ENCODE measurements at places on chromosomes 2 and 18.

- DNase-seq, result no peak
These were observed 192.6 kb downstream of the CD226 start for GRCh38 chr18:69755041-69755440.

DNA sequence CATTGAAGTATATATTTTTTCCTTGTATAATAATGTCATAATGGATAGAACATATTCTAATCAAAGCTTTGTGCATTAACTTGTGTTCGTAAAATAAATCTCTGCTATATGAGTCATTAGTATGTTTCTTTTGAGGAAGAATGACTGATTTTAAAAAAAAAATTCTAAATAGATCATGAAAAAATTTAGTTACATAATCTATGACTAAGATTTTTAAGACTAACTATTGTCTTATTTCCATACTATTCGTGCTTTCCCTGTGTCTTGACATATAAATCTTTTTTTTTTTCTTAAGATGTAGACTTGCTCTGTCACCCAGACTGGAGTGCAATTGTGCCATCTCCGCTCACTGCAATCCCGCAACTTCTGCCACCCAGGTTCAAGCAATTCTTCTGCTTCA lies 226.1 kb downstream of the DSEL start:
- DNase-seq, result no peak

DNA sequence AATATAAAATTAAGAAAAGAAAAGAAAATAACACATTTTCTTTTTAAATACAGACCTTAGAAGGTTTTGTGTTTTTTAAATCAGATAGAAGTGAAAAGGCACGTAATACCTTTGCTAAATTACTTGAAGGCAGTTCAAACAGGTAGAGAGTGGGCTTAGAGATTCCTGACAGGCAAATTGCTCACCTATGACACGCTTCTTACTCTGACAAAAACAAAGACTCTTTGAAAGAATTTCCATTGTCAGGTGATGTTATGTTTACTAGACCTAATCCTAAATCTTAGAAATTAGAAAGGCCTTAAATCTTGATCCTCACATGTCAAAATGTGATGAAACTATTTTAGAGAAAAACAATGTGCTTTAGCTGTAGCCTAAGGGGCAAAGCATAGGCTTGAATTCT lies 522.9 kb downstream of the SOX11 start:
- no peak for DNase-seq

- peak; percentile 54 for DNase-seq
These were observed 681 bp upstream of the ROCK2 start for GRCh38 chr2:11344956-11345677.

- no peak for DNase-seq
These were observed 103.0 kb downstream of the ZAP70 start for GRCh38 chr2:97816411-97816810.

- DNase-seq, result peak; percentile 3
These were observed 102.4 kb downstream of the ACKR3 start for GRCh38 chr2:236671896-236672562.

DNA sequence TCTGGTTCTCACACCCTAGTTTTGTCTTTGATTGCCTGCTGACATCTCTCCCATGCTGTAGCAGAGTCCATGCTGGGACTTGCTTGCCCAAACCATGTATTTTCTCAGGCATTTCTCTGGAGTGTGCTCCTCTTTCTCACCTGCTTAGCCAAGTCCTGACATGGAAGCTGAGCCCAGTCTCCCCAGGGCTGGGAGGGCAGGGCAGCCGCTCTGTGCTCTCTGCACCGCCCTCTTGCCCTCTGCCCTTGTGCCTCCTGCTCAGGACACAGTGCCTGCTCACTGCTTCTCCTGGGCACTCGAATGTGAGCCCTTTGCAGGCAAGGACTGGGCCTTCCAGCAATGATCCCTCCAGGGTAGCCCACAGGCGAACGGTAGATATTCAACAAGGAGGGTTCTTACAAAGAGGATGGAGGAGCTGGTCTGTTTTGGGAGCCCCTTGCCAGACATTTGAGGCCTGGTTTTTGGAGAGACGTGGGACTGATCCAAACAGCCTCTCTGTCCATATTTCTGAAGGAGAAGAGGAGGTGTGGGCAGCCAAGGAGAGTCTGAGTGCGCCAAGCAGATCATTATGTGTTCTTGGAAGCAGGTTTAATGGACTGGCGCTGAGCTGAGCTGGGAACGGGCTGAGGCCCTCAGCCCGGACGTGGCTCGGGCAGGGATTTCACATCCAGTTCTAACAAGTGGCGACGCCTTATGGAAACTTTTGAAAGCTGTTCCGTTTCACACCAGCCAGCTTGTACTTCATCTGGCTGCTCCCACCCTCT lies 4.0 kb downstream of the SLC14A2 start:
- DNase-seq, result peak; percentile 42

GRCh38 chr2:232147440-232148077 lies 186.0 kb downstream of the DIS3L2 start:
- no peak for DNase-seq

GRCh38 chr2:173557497-173557896 lies 202.8 kb downstream of the CDCA7 start:
- no peak for DNase-seq

DNA sequence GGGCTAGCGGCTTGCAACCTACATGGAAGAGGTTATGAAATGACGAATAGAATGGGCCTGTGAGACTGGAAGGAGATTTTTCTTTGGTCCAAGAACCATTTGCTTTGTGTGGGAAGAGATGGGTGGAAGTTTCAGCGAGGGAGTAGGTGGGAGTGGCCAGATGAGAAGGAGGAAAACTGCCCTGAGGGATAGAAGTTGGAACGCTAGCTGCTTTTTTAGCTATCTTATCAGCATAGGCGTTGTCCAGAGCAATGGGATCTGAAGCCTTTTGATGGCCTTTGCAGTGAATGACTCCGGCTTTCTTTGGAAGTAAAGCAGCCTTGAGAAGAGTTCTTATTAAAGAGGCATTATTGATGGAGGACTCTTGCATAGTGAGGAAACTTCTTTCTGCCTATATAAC lies 52.4 kb downstream of the SPTBN1 start:
- no peak for DNase-seq

DNA sequence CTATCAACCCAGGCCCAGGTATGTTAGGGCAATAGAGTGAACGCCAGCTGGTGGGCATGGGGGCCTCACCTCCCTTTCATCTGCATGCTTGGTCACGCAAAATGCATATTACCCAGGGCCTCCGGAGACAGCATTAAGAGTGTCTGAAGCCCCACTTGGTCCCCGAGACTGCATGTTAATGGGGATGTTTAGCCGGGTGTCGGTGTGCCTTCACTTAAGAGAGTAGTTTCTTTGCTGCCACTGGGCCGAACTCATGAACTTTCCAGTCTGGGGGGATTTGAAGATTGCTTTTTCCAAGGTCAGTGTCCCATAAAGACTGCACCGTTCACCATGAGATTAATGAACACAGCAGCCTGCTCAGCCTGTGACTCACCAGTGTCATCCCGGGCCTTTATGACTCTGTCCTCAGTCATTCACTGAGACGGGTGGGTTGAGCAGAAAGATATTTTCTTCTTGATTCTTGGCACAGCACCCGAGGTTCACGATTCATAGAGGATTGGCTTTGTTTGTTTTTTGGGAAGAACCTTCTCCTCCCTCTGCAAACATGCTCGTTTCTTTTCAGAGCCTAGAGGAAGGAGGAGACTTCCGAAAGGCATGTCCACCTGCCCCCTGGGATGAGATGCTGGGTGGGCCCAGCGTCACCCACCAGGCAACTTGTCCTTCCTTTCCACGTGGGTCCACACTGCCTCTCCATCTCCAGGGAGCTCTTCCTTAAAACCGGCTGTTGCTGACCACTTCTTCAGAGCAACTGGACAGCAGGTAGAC lies 199.1 kb downstream of the GLI2 start:
- no peak for DNase-seq

DNA sequence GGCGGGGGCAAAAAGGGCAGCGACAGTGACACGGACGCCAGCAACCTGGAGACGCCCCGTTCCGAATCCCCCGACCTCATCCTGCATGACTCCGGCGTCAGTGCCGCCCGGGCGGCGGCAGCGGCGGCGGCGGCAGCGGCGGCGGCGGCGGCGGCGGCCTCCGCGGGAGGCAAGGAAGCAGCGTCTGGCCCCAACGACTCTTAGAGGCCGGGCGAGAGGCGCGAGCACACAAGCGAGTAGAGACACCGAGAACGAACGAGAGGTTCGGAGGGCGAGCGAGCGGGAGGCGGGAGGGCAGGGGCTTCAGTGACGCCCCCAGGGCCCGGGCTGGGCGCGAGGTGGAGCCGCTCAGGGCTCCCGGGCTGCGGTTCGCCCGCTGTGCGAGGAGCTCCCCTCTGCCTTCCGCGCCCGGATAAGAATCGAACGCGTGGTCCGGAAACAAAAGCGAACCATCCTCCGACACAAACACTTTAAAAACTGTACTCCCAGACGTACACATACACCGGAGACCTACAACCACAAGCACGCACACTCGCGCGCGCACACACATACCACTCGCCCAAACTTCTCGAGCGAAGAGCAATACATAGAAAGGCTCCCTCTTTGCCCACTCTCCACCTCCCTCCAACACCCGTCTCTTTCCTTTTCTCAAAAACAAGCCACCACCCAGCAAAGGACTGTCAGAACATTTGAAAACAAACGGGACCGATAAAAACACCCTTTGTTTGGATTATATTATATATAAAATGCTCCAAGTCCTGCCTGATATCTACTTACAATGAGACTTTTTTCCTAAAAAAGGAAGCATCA lies 2.8 kb downstream of the SP9 start:
- DNase-seq, result no peak

GRCh38 chr18:72091369-72091768 lies 452.8 kb downstream of the CBLN2 start:
- DNase-seq, result no peak

GRCh38 chr18:80253236-80253635 lies 5.9 kb upstream of the PARD6G start:
- no peak for DNase-seq

DNA sequence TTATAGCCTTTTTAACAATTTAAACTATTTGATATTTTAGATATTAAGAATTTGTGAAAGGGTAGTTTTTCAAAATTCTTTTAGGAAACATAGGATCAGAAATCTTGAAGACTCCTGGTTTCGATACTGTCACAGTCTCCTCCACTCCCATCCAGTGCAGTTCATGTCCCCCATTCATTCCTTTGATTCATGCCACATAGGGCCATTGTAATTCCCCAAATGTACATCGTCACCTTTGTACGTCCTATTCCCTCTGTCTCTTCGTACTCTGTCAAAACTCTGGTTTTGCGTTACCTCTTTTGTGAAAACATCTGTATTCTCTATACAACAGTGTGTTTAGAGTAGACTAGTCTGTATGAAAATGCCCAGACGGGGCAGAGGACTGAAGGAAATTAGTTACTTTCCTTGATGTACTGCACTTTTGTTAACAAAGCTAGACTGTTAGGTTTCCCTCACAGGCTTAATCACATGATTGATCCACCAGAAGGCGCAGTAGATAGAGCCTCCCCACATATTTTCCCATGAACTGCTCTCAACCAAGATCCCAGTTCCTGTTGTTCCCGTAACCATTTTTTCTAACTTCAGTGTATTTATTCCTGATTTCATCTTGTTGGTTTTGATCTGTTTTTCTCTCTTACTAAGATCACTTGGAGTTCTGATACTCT lies 2.5 kb downstream of the MRPL35 start:
- DNase-seq, result no peak

DNA sequence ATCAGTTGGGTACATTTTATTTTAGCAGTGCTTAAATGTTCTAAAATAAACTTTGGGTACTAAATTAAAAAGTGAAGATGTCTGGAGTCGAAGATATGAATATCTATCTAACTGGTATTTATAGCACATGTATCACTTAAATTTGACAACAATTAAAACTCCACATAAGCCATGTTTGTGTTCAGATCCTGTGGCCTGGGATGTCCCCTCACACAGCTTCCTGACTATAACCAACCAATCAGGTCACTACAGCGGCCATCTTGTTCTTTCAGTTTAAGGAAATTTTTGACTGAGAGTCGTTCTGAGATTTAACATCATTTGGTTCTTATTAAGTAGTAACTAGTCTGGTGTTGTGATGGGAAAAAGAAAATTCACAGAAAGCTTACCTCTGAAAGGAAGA lies 170.7 kb upstream of the NRP2 start:
- no peak for DNase-seq

- DNase-seq, result no peak
These were observed 39.3 kb downstream of the RPL31 start for GRCh38 chr2:101041413-101041812.

- no peak for DNase-seq
These were observed 230.7 kb downstream of the GBX2 start for GRCh38 chr2:235937526-235937925.

- no peak for DNase-seq
These were observed 45.2 kb upstream of the LRRC30 start for GRCh38 chr18:7185701-7186100.

GRCh38 chr18:4231260-4231659 lies 223.8 kb downstream of the DLGAP1 start:
- DNase-seq, result no peak

- DNase-seq, result no peak
These were observed 8.6 kb upstream of the AGPS start for GRCh38 chr2:177383935-177384334.

- no peak for DNase-seq
These were observed 175.7 kb downstream of the METTL4 start for GRCh38 chr18:2395427-2396161.
